Kidney glomerular epithelial cell (primary cell): ENCODE measurements at places on chromosomes 1 and 21.

DNA sequence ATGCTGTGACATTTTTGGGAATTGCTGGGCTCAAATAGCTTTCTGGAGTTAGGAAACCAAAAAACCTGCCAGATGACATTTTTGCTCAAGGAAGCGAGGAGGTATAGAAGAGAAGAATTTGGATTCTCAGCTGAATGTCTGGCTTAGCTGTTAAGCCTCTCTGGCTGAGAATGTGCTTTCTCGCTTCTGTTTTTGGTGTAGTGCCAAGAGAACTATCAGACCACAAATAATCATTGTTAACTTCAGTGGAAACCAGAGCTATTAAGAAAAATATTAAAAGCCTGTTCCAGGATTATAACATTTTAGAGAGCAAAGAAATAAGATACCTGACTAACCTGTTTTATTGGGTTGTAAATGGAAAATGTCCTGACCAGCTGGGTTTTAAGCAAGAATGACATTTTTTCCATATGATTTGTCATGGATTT is 39.5 kb upstream of the DIPK1A start:
- no peak for DNase-seq

DNA sequence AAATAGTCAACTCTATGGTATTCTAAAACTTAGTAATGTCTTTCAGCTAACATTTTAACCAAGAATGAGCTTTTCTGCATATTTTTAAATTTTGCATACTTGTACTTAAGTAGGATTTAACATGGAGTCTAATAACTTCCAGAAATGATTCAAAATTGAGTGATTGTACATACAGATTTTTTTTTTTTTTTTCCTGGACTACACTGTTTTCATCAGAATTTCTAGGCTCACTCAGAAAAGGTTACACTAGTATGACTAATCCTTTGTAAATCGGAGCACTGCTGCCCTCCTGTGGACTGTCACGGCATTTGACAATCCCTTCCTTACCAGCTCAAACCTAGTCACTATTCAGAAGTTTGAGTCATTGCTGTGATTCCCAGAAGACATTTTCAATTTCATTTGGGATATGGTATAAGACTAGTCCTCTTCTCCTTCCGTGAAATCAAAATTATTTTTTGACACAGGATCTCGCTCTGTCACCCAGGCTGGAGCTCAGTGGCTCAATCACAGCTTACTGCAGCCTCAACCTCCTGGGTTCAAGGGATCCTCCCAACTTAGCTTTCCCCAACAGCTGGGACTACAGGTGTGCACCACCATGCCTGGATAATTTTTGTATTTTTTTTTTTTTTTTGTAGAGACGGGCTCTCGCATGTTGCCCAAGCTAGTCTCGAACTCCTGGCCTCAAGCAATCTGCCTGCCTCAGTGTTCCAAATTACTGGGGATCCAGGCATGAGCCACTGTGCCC is 45.5 kb downstream of the CD46 start:
- DNase-seq: peak; percentile 82

GRCh38 chr1:154265586-154265985 is 6.8 kb upstream of the HAX1 start:
- no peak for DNase-seq

DNA sequence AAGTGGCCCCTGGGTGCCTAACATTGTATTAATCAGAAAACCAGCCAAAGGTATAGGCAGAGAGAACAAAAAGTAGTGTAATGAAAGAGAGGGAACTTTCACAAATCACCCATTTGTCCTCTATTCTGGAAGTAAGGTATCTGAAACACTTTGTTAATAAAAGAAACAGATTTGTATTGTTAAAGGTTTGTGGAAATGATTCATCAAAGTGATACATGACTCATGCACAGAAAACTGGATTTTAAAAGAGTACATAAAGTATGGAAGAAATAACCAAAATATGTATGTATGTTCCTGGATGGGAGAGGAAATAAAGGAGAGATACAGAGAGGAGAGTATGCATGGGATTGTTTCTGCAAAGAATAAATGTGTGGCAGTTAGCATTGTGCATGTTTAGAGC is 126.8 kb downstream of the RGS21 start:
- no peak for DNase-seq

- no peak for DNase-seq
Measured at GRCh38 chr1:81296601-81297000, 504.1 kb upstream of the ADGRL2 start.

GRCh38 chr1:178341261-178341956 is 155.4 kb downstream of the CLEC20A start:
- DNase-seq: peak; percentile 78

GRCh38 chr1:212452323-212453155 is 19.8 kb downstream of the NENF start:
- DNase-seq: no peak

DNA sequence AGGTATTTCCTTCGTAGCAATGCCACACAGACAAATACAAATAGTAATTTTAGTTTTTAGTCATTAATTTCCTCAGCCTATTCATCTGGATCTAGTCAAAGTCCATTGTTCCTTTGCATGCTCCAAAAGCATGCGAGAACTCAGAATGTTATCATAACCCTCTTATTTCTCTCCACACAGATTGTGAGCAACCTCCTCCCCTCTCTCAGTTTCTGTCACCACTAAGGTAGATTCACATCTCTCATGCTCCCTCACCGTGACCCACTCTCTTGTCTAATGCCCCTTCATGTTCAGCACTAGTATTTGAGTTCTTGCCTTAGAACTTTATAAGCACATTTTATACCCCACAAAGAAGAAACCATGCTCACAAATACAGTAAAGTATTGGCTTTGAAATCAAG is 582.4 kb downstream of the PLA2G4A start:
- DNase-seq: no peak

DNA sequence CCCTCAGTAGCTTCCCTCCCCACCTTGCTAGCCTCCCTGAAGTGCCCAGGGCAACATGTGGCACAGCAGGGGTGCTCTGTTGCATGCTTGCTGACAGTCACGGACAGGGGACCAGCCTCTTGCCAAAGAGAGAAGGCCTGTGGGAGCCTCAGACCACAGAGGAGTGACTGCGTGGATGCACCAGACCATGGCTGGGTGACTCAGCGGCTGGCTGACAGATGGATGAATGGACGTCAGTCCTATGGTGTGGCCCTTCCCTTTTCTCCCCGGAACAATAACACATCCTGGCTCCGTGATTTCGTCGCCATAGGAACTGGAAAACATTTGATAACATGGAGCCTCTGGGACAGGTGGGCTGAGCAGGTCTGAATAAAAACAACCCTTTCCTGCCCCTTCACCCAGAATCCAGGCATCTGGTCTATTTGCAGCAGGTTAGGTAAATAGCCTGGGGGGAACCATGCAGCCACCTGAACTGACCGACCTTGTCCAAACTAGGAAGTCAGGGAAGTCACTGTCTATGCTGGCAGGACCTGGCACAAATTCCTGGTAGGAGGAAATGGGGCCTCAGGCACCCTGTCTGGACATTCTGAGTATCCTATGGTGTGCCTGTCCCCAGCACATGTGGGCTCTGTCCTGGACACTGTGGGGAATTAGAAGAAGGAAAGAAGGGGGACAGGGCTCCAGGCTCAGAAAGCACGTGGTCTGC is 53.3 kb downstream of the NENF start:
- peak; percentile 99 for DNase-seq

DNA sequence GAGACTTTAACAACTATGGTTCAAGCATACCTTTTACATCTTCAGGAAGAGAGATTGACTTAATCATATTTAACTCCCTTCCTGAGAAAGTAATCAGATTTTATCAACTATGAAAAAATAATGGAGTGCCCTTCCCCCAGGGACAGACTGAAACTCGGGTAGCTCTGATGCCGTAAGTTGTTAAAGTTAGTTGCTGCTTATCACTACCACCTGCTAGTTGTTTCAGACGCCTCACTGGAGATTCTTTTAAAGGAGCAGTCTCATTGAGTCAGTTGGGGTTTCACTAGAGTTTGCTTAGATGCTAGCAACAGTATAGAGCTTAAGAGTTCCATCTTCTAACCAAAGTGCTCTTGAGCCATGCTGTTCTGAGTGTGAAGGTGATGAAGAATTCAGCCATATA is 17.0 kb upstream of the TRAF5 start:
- no peak for DNase-seq
